ENCODE measurements at places on chromosomes 3 and 15. TPM values are rescaled to one million over a fixed set of nuclear protein-coding genes. Genes with fewer than 3 reads are reported as not detected.

CADPS gene
- total RNA-seq: not detected

OCA2 gene
- total RNA-seq: 1.5 TPM

DZIP1L gene
- total RNA-seq: 8.9 TPM

OSTN gene
- not detected for total RNA-seq

DNAJA4 gene
- total RNA-seq: not detected

TRPC1 gene
- 29.7 TPM for total RNA-seq

CHRNA3 gene
- total RNA-seq: not detected

CYP1A1 gene
- total RNA-seq: not detected

HGD gene
- total RNA-seq: 81.7 TPM

ILDR1 gene
- total RNA-seq: not detected

HLTF gene
- 9.4 TPM for total RNA-seq

LIPC gene
- total RNA-seq: 4.0 TPM

- DNase-seq: no peak
Observed at GRCh38 chr3:23497156-23497555, 294.0 kb downstream of the UBE2E2 start.

DNA sequence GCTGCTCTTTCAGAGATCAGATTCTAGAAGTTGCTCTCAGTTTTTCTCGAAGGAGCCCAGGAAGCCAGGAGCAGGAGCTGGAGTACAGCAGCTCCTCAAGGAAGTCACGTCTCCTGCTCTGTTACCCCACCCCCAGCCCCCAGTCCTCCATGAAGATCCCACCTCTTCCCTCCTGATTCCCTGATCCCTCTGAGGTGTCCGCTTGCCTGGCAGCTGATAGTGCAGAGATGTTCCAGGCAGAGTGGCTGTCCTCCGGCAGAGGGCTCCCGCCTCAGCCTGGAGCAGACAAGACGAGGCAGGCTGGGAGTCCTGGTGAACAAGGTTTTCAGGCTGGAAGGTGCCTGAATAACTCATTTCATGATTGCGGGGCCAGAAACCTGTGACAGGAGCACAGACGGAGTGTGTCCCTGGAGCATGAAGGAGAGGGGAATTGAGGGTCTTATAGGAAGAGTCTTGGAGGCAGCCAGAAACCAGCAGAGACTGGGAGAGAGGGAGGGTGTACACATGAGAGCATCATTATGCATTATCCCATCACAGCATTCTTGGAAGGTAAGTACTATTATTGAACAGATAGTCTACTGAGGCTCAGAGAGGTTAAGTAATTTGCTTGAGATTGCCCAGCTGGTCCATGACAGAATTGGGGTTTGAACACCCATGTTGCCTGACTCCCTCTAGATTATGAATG, 1.2 kb downstream of the HRH1 start:
- peak; percentile 51 for DNase-seq

GRCh38 chr3:15754047-15754446, 43.7 kb downstream of the ANKRD28 start:
- DNase-seq: no peak

- no peak for DNase-seq
Observed at GRCh38 chr3:7249493-7250076, 388.7 kb downstream of the GRM7 start.

- DNase-seq: peak; percentile 56
Observed at GRCh38 chr3:171883257-171883892, 40.2 kb downstream of the TMEM212 start.

GRCh38 chr3:190303884-190304283, 18.4 kb downstream of the CLDN1 start:
- no peak for DNase-seq

GRCh38 chr3:126344380-126345041, 12.7 kb downstream of the KLF15 start:
- no peak for DNase-seq

- DNase-seq: no peak
Observed at GRCh38 chr3:192091831-192092230, 630.9 kb downstream of the PYDC2 start.

- no peak for DNase-seq
Observed at GRCh38 chr3:73718326-73719110, 93.8 kb upstream of the PDZRN3 start.

GRCh38 chr3:110393941-110394340, 677.7 kb upstream of the NECTIN3 start:
- DNase-seq: no peak

DNA sequence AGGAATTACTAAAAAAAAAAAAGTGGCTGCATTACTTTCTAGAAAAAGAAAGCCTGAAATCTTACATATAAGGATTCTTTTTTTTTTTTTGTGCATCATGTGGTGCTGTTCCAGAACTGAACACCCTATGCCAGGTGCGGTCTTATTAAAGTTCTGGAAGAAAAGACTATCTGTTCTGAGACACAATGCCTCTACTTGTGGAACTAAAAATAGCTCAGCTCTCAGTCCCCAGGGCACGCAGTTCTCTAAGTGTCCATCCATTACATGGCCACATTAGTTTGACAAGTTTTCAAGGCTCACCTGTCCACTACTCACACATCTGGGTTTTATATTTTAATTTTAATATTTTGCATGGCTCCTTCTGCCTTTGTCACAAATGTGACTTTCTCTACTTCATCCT, 126.6 kb upstream of the ADAMTS9 start:
- DNase-seq: no peak

GRCh38 chr3:131031660-131032059, 5.0 kb downstream of the NEK11 start:
- DNase-seq: no peak

DNA sequence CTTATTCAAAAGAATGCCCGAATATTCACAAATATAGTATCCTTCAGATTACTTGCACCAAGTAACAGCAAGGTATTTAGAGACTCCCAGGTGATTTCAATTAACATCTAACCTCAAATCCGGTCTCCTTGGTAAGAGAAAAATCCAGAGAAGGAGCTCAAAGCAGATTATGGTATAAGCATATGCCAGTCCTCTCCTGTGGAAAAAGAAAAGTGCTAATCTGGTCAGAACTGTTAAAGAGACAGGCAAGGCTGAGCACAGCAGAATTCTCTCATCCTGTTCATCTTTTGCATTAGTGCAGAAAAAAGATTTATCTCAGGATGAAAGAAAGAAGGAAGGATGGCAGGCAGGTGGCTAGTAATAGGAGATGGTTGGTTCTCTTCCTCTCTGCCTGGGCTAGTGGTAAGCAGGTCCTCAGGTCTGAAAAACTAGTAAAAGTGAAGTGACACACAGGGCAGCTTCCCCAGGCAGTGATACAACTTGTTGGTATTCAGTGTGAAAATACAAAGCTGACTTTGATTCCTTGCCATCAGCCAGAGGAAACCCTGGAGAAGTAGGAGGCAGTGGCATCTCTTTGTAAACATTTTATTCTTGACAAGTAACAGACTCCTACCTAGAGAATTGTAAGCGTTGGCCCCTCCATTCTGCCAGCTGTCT, 14.2 kb downstream of the ATXN7 start:
- no peak for DNase-seq

DNA sequence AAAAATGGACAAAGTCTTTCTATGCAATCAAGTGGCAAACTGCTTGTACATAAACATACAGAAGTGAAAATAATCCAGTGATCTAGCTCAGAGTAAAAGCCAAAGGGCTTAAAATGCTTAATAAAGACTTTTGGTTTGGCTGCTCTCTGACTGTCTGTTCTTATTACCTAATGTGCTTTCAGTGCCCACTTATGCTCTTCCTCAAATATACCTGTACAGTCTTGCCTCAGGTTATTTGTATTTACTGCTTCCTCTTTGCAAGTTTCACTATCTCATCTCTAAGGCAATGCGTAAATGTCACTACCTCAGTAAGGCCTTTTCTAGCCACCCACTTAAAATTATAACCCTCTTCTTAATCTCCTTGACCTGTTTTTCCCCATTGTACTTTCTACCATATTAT, 171.8 kb downstream of the EPHA6 start:
- no peak for DNase-seq

GRCh38 chr3:124761935-124762660, 31.8 kb downstream of the UMPS start:
- no peak for DNase-seq

- DNase-seq: no peak
Observed at GRCh38 chr3:188401244-188401993, 247.5 kb downstream of the LPP start.

GRCh38 chr3:11445883-11446282, 173.7 kb downstream of the ATG7 start:
- no peak for DNase-seq

DNA sequence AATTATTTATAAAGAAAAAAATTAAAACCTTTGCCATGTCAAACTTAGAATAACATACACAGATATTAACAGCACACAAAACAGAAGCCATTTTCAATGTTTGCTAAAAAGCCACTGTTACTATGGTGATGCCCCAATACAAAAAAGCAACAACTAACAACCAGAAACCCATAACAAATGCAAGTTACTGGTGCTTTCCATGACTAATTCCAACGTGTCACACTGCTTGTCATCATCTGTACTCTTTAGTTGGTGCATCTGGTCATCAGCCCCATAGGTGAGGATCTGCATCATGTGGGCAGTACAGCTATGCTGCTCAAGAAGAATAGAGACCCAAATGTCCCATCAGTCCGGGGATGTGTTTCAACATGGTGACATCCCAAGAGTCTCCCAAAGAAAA, 52.8 kb downstream of the ATP8B4 start:
- peak; percentile 25 for DNase-seq

GRCh38 chr3:109899925-109900324, 562.6 kb upstream of the DPPA4 start:
- no peak for DNase-seq

DNA sequence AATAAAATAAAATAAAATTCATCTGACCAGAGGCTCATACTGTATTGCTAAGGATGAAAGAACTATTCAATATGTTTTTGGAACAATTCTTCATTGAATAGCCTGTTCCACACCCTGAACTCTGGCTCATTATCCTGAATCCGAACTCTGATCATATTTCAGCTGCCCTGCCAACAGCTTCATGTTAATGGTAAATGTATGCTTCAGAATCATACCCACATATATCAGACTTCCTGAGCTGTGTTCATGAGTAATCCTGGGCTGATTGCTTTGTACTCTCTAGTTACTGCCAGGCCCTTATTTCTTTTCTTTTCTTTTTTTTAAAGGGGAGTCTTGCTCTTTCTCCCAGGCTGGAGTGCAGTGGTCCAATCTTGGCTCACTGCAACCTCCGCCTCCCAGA, 11.8 kb downstream of the INO80 start:
- DNase-seq: no peak

DNA sequence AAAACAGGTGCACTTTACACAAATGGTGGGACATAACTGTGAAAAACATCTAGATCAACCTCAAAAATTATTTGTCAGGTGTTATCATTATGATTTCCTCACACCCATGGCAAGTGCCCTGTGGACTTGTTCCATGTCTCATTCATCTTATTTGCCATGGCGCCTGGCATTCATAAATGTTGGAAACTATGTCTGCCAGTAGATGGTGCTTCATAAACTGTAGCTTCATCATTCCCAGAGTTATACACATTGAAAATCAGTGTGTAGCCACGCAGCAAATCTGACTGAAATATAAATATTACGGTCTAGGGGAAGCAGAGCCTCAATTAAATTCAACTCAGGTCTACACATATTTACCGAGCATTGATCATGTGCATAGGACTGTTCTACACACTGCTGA, 90.7 kb downstream of the IMPG2 start:
- DNase-seq: no peak

DNA sequence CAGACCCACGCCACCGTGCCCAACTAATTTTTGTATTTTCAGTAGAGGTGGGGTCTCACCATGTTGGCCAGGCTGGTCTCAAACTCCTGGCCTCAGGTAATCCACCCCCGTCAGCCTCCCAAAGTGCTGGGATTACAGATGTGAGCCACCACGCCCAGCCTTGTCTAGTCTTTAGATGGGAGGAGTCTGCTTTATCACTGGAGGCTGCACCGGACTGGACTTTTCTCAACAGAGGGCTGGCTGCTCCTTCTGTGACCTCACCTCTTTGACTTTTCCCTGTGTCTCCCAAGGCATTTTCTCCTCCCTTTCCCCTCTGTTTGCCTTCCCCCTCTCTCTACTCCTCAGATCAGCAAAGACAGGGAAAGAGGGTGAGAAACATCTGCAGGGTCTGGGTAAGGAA, 28.5 kb downstream of the SLCO2A1 start:
- no peak for DNase-seq

Measured in Caki2 (cell line).